ENCODE measurements at places on chromosomes 2 and 18. TPM values are rescaled to one million over a fixed set of nuclear protein-coding genes. Genes with fewer than 3 reads are reported as not detected.

The KATNAL2 gene
- total RNA-seq = 0.98 TPM

The AQP4 gene
- total RNA-seq = not detected

The CFAP65 gene
- total RNA-seq = not detected

The PROKR1 gene
- total RNA-seq = not detected

The LDAH gene
- total RNA-seq = 30.0 TPM
